ENCODE measurements at places on chromosomes 4 and X.

DNA sequence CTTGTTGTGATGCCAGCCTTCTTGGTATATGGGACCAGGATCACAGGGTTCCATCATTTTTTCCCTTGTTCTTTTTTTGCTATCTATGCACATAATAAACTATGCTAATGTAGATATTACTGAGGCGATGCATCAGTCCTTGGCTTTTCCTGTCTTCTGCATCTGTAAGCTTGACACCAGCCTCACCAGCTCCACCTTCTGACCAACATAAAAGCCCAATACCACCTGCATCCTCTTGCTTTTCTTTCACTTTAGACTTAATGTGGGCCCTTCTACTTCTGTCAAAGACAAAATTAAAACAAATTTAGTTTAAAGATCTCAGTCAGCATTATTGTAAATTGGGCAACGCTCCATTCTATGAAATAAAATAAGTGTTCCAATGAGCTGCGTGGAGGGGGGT, 1718.8 kb upstream of the PCDH10 start:
- no peak for DNase-seq

DNA sequence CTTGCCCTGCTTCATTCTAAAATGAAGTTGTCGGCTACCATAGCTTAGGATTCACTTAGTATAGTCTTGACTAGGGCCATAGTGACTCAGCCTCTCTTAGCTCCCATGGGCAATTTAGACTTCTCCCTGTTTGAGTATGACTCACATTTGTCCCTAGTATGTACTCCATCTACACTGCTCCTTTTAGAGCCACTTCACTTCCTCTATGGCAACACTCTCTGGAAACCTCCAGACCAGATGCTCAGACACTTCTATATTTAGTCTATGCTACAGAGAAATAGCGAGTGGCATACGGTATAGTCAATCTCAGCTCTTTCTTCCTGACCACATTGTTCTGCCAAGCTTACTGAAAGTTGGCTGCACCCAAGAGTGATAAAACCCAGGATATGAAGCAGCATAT, 11.2 kb downstream of the MEPE start:
- no peak for DNase-seq

DNA sequence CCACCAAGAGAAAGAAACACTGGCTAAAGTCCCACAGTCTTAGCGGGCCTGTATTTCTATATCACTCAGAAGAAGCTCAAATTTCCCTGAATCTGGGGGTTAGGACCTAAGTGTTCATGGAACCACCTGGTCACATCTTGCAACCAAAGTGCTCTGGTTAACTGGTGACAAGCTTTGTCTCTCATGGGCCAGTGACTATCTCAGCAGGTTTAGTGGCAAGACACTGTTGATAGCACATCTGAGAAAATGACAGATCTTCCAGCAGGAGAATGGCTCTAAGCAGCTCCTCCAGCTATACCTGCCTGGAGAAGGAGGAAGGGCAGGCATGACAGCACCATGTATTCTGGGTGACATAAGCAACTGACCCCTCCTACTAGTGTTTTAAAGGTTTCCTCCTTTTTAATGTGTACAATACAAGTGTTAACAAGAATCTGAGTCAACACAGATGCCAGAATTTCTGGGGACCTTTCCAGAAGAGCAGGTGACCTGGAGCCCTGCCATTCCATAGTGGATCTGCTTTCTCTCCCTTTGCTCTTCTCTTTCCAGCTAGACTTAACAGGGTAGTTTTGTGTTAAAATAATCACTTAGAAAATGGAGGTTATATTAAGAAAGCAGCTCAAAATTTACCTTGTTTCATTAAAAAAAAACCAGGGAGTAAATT, 17.3 kb upstream of the QRFPR start:
- no peak for DNase-seq

- DNase-seq = no peak
These were observed 215.6 kb upstream of the PPARGC1A start for GRCh38 chr4:24105327-24106038.

GRCh38 chr4:142095886-142096605, 459.7 kb downstream of the IL15 start:
- DNase-seq = no peak

DNA sequence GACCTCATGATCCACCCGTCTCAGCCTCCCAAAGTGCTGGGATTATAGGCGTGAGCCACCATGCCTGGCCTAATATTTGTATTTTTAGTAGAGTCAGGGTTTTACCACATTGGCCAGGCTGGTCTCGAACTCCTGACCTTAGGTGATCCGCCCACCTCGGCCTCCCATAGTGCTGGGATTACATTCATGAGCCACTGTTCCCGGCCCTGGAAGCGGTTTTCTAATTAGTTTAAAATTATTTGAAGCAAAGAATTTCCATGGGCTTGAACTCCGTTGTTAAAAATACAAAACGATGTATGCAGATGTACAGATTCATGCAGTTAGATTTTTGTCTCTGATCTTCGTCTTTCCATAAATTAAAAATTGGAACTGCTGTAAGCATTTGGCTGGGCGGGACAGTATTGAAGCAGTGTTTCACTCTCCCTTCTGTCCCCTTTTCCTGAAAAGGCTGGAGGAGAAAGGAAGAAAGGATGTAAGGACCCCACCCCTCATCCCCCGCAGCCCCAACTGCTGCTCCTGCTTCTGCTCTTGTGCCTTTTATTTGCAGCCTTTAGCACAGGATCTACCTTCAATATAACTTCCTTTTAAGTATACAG, 12.0 kb downstream of the TRAPPC11 start:
- no peak for DNase-seq

GRCh38 chr4:2771264-2771663, 15.1 kb upstream of the TNIP2 start:
- no peak for DNase-seq

DNA sequence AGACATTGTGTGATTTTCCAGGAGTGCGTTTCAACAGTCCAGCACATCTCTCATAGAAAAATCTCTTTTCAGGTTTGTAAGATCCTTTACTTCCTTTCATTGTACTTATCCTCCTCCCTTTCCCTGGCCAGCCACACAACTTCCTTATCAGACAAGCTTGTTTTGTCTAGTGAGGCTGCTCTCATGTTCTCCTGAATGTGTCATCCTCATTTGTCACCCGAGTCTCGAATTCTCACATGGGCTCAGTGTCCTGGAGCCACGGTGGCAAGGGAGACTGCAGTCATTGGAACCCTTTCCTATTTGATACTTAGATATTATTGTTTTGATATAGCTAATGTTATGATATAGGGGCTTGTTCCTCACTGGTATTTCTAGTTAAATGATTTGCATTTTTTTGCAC, 16.9 kb downstream of the SYNPO2 start:
- peak; percentile 10 for DNase-seq

DNA sequence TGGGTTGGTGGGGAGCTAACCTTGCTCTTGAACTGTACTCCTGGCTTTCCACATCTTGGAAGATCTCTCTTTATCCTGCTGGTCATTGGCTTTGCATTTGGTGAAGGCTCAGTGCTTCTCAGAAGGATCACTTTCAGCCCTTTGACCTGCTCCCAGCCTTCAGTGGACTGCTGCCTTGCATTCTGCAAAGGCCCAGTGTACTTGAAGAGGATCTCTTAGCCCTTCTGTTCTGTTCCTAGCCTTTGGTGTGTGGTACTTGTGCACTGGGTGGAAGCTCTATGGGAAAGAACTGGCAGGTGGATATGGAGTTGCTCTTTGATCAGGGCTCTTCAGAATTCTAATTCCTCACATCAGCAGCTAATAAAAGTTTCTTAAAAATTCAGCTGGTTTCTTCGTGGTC, 46.5 kb downstream of the FGF2 start:
- DNase-seq = no peak

DNA sequence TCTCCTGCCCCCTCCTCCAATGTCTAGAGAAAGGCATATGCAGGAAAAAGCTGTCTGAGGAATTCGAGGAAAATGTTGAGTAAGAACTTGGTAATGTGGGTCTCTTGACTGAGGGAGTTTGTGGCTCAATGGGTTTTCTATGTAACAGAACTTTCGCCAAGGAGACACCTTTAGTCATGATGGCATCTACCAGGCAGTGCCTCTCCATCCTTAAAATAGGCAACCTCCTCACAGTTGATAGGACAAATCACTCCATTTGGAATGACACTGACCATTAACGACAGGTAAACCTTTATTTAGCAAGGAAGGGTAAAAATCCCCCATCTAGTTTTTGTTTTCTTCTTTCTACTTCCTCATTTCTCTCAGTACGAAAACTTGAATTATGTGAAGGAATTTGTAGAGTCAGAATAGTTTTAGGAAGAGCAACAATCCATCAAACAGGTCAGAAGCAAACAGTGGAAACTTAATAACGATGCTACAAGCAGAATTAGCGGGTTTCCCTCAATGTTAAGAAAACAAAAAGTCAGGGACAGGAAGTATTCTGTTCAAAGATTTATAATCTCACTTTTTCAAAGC, 2.7 kb downstream of the GSX2 start:
- no peak for DNase-seq

GRCh38 chr4:136680271-136680670, 852.0 kb downstream of the PCDH18 start:
- no peak for DNase-seq

DNA sequence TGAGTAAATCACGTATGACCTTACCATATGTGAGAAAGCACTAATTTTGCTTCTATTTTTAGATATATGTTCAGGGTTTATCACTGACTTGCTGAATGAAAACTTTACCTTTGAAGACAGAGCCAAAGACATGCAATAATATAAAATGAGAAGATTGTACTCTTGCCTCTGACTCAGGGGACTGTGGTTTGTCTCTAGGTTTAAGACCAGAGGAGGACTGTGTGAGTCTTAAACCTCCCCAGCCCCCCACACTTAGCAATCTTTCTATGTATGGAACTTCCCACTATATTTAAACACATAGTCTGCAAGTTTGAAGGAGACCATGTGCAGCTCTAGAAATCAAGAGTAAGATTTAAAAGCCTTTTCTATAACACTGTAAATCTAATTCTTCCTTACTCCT, 368.7 kb upstream of the FAM241A start:
- DNase-seq = no peak

DNA sequence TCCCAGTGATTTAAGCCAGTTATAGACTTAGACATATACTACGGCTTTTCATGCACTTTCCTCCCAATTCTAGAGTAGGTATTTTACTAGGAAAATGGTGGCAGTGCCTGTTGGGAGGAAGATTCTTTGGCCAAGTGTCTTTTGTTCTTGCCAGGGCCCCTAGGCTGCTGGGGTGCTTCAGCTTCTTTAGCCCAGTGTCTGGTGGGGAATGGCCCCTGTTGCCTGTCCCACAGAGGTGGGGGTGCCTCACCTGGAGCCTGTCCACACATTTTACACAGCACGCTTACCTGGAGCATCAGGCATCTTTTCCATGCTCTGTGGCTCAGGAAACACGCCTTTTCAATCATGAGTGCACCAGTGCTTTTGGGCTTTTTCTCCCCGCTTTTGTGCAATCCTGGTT, 33.2 kb upstream of the MSANTD1 start:
- no peak for DNase-seq

- no peak for DNase-seq
These were observed 4.4 kb downstream of the CCDC110 start for GRCh38 chr4:185467101-185467500.

GRCh38 chrX:101551380-101551767, 1.0 kb downstream of the ARMCX1 start:
- DNase-seq = no peak

DNA sequence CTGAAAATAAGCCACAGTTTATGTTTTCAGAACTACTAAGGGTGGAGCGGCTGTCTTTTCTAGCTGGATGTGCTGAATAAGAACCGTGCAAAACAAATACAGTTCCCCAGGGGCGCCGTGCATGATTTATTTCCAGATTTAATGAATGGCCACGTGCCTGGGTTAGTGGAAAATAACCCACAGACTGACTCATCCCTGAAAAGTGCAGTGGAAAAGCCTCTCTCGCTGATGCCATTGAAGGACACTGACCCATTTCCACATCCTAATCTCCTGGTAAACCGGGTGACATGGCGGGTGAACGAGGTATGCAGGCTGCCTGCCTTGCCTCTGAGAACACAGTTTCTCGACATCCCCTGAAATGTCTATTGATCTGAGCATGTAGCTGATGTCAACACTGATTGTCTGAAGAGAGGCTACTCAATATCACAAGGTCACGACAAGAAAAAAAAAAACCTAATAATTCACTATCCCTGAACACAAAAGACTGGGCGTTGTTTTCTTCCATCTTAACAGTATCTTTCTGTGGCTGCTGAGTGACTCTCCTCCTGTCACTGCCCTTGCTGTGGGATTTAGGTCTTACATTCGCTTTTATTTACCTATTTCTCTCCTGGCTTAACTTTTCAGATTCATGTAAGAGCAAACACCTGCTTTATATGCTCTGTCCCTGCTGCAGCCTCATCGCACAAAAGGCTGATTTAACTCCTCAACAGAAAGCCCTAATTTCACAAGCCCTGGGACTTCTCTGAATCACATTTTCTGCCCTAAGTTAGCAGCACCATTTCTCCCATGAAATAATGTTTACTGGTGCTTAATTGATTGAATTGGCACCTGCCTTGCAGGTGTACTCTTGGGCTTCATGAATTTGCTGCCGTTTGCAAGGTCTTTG, 76.9 kb upstream of the SCOC start:
- peak; percentile 38 for DNase-seq

DNA sequence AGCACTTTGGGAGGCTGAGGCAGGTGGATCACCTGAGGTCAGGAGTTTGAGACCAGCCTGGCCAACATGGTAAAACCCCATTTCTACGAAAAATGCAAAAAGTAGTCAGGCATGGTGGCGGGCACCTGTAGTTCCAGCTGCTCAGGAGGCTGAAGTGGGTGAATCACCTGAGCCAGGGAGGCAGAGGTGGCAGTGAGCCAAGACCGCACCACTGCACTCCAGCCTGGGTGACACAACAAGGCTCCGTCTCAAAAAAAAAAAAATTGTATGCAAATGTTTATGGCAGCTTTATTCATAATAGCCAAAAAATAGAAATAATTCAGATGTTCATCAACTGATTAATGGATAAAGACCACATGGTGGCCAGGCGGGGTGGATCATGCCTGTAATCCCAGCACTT, 9.8 kb upstream of the NOCT start:
- DNase-seq = no peak

GRCh38 chr4:71211748-71212147, 127.1 kb upstream of the SLC4A4 start:
- DNase-seq = no peak

GRCh38 chrX:8988446-8988845, 45.5 kb downstream of the FAM9B start:
- peak; percentile 15 for DNase-seq

- no peak for DNase-seq
These were observed 152.7 kb downstream of the SOWAHB start for GRCh38 chr4:76745240-76745639.

GRCh38 chrX:10492250-10492649, 128.1 kb downstream of the MID1 start:
- DNase-seq = no peak

- peak; percentile 86 for DNase-seq
These were observed 8.0 kb downstream of the IGFBP7 start for GRCh38 chr4:57102050-57102624.
